ENCODE measurements at places on chromosomes 13 and 19. TPM values are rescaled to one million over a fixed set of nuclear protein-coding genes. Genes with fewer than 3 reads are reported as not detected.
A peak's percentile ranks its signal among the peaks of the same experiment; 100 is the strongest.

DNA sequence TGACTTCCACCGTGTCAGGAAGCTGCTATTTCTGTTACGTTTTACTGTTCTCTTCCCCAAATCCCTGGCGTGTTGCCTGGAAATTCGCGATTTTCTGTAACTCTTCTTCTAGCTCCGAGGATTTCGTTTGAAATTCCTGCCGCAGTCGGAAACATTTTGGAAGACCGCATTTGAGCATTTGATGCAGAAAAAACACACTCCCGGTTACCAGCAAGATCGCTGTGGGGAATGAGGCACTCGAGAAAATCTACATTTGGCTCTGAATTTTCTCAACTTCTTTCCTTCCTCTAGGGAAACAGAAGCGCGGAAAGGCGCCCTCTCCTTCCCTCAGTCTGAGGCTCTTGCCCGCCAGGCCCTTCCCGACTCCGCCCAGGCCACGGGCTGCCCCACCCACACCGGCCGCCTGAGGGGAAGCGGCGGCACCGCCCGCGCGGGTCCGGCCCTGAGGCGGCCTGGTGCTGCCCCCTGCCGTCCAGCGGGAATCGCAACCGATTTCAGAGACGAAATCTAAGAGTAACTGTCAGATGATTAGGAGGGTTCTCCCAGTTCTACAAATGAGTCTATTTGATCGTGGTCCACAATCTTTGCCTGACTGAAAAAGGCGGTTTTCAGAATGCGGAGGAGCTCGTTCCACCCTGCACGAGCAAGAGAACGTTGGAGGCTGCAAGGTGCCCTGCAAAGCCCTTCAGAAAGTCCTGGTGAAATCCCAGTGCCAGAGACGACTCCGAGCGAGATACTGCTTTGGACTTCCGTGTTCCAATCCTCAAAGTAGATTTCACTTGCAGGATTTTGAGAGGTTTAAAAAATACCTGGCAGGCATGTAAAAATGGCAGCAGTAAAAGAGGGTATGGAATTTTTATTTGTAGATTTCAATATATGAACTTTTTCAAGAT is 18.4 kb upstream of the TUBGCP3 start:
- peaks cover 14% of the 10 kb centered on the region for H3K27me3 ChIP-seq
- peak overlapping the region; percentile 80 for H3K4me3 ChIP-seq
- DNase-seq = peak; percentile 68
- no peaks in the 10 kb centered on the region for H3K36me3 ChIP-seq
- no peak overlapping the region for H3K27ac ChIP-seq

- no peak overlapping the region for H3K4me3 ChIP-seq
- DNase-seq = no peak
- H3K36me3 ChIP-seq = peaks cover 14% of the 10 kb centered on the region
- peak overlapping the region; percentile 0 for H3K27ac ChIP-seq
- no peaks in the 10 kb centered on the region for H3K27me3 ChIP-seq
Observed at GRCh38 chr13:20457670-20458069, 68.0 kb downstream of the CRYL1 start.

DNA sequence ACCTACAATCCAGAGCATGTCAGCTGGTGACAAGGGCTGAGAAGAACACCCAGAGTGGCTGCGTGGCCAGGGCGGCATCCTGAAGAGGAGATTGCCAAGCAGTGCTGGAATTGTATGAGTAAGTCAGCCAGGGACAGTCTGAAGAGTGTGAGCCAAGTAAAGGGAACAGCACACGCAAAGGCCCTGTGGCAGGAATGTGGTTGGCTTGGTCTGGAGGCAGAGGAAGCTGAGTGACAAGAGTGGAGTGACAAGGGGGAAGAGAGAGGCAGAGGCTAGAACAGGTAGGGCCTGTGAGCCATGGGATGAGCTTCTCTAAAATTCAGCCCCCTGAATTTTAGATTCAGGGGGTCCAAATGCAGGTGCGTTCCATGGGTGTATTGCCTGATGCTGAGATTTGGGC is 53.7 kb upstream of the UQCRFS1 start:
- H3K27me3 ChIP-seq = peaks cover 13% of the 10 kb centered on the region
- peaks cover 2% of the 10 kb centered on the region for H3K4me1 ChIP-seq
- DNase-seq = no peak
- H3K27ac ChIP-seq = no peak overlapping the region
- H3K36me3 ChIP-seq = peaks cover 5% of the 10 kb centered on the region

- H3K27me3 ChIP-seq = peaks cover 9% of the 10 kb centered on the region
- no peak for DNase-seq
- no peak overlapping the region for H3K4me3 ChIP-seq
Observed at GRCh38 chr13:24083141-24083540, 77.4 kb upstream of the SPATA13 start.

DNA sequence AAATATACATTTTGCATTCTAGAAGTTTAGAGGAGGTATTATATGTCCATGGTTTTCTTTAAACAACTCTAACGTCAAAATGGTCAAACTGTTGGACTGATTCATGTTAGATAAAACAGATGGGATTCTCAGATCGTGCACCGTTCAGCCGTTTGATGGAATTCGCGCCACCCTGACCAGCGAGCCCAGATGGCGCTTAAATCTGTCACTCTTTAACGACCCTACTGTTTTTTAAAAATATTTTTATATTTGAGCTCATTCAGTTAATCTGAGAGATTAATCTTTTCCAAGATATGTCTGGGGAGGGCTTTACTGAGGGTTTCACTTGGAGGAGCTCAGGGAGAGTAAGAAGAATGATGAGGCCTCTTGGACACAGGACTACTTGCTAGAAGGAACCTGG is 164.4 kb downstream of the TM9SF2 start:
- no peak overlapping the region for H3K27ac ChIP-seq
- no peaks in the 10 kb centered on the region for H3K27me3 ChIP-seq
- DNase-seq = no peak
- H3K4me3 ChIP-seq = no peak overlapping the region
- no peaks in the 10 kb centered on the region for H3K36me3 ChIP-seq
- H3K4me1 ChIP-seq = no peaks in the 10 kb centered on the region

Gene CADM4
- 0.63 TPM for total RNA-seq

DNA sequence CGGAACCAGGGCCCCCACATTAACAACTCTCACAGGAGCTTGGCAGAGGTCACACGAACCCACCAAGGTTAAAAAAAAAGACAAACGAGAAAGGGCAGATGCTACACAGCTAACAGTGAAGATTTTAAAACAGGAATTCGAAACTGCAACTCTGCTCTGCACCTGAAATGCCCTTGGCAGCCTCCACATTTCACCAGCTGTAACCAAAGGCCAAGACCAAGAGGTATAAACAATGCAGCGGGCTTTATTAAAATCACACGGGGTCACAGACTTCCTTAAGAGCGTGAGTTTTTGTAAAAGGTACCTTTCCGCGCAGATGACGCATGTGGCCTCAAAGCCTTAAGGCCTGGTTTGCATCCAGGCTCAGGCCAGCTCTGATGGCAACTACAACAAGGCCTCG is 88.2 kb downstream of the STK24 start:
- H3K27me3 ChIP-seq = no peaks in the 10 kb centered on the region
- H3K4me1 ChIP-seq = peaks cover 95% of the 10 kb centered on the region
- no peaks in the 10 kb centered on the region for H3K36me3 ChIP-seq
- H3K27ac ChIP-seq = no peak overlapping the region
- no peak overlapping the region for H3K4me3 ChIP-seq

- H3K36me3 ChIP-seq = peaks cover 16% of the 10 kb centered on the region
- H3K4me1 ChIP-seq = peaks cover 9% of the 10 kb centered on the region
- H3K4me3 ChIP-seq = peak overlapping the region; percentile 43
- DNase-seq = peak; percentile 49
- peaks cover 20% of the 10 kb centered on the region for H3K27me3 ChIP-seq
Observed at GRCh38 chr19:57103573-57104277, 16.1 kb upstream of the USP29 start.

Gene CEACAM8
- total RNA-seq = not detected

Gene MCEMP1
- not detected for total RNA-seq

DNA sequence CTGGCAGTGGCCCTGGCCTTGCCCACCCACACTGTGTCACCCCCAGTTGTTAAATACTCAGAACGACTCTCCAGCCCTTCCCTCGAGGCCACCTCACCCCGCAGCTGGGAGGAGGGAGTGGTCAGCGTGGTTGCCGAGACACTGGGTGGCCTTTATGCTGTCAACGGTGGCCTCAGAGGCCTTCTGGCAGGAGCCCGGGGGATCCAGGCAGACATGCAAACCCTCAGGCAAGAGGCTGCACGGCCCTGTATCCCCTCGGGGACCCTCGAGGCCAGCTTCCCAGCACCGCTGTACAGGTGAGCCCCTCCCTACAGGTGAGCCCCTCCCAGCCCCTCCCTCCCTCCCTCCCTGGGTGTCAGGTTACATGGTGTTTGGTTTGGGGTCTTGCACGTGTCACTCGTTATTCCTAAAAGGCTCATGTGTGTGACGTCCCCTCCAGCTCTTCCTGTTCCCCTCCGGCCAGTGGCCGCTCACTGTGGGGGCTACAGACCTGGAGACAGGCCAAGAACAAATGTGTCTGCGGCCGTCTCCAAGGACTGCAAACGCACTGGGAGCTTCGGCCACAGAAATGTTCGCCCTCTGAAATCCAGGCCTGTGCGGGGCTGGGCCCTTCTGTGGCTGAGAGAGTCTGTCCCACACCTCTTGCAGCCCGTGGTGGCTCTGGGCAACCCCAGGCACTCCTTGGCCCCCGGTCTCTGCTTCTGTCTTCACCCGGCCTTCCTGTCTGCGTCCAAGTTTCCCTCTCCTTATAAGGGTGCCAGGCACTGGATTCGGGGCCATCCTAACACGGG is at the start of gene TEKTIP1:
TSS of gene TEKTIP1 (plus strand) at position 210 of the 791 bp plus-strand sequence. CDS start at position 214, 4 bp downstream.
- no peaks in the 10 kb centered on the region for H3K4me1 ChIP-seq
- H3K27me3 ChIP-seq = no peaks in the 10 kb centered on the region
- H3K36me3 ChIP-seq = no peaks in the 10 kb centered on the region
- H3K4me3 ChIP-seq = no peak within 1 kb of the TSS
- no peak for DNase-seq
- H3K27ac ChIP-seq = peak within 1 kb of the TSS; percentile 37

DNA sequence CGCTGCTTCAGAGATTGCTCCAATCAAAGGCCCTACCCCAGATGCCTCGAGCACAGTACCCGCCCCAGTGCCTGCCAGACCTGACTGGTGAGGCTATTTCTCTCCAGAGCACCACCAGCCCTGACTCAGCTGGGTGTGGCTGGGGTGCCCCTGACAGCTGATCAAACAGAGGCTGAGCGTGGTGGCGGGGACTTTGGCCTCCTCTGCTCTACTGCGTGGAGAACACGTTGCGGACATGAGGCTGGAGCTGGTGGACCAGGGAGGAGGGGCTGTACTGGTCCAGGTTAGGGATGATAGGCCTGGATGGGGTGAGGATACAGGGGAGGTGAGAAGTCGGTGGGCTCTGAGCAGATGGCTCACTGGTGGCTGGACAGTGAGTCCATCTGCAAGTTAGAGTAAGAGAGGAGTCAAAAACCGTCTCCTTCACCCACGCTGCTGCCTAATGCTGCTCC is 3.5 kb upstream of the DOCK6 start:
- no peak for DNase-seq
- H3K36me3 ChIP-seq = no peaks in the 10 kb centered on the region
- H3K27me3 ChIP-seq = peaks cover 68% of the 10 kb centered on the region
- H3K4me3 ChIP-seq = no peak overlapping the region
- H3K4me1 ChIP-seq = peaks cover 8% of the 10 kb centered on the region
- no peak overlapping the region for H3K27ac ChIP-seq

DNA sequence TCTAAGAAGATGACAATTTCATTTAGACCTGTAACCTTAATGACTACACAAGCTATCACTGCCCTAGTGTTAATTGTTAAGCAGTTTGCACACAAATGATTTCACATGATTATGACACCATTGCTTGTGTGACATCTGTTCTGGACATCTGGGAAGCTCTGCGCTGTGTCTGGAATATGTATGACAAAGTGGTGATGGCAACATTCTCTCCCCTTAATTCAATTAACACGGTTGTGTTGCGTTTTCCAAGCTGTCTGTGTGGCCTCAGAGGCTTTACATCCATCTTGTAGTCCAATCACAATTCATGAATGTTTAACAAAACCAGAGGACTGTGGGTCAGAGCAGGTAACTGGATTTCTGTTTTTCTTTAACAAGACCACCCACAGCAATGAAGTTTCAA is 204.4 kb downstream of the COG6 start:
- H3K4me3 ChIP-seq = no peak overlapping the region
- peaks cover 10% of the 10 kb centered on the region for H3K27me3 ChIP-seq
- no peak for DNase-seq
- no peaks in the 10 kb centered on the region for H3K36me3 ChIP-seq
- peaks cover 2% of the 10 kb centered on the region for H3K4me1 ChIP-seq
- no peak overlapping the region for H3K27ac ChIP-seq

DNA sequence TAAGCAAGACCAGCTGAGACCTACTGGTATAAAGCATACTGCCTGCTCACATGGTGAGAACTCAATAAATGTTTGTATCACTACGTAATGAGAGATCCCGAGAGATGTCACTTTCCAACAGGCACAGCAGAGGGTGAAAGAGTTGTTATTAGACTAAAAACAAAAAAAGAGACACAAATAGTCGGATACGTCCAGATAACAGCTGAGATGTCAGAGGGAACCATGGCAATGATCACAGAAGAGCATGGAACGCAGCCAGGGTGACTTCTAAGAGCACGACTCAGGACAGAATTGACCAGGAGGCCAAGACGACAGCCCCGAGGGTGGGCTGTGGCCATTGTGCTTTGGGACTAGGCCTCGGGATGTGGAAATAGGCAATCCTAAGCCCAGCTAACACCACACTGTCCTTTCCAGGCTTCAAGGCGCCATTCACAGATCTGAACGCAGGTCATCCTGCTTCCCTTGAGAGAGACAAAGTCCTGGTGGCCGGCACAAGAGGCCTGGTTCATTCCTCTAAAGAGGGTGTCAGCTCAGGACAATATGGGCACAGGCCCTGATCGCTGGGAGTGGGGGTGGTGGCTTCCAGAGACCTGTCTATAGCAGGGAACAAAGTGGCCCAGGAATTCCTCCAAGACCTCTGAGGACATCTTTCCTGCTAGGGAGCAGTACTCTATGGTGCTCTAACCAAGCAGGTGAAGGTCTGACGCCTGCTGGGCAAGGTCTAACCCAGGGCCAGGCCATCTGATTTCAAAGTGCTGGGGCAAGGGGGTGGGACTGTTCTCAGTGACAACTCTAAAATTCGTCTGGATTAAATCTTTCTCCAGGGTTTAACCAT is 3.2 kb downstream of the SH3GL1 start:
- H3K36me3 ChIP-seq = no peaks in the 10 kb centered on the region
- H3K4me1 ChIP-seq = peaks cover 64% of the 10 kb centered on the region
- H3K27ac ChIP-seq = no peak overlapping the region
- no peak for DNase-seq
- H3K27me3 ChIP-seq = no peaks in the 10 kb centered on the region

Gene FCER2
- 1.7 TPM for total RNA-seq

DNA sequence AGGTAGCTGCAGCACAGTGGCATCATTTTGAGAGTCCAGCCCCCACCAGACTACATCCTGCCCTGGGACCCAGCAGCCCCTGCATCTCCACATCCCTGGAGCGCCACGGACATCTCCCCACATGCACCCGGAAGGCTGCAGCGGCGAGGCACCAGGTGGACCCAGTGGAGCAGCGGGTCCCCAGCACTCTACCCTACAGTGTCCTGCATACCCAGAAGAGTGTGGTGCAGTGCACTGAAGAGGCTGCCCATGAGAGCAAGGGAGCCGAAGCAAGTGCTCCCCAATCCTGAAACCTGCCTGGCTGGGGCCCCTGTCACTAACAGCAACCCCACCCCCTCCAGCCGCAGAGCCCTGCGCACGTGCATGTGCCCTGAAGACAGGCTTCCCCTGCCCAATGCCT is 21.3 kb upstream of the SLC7A9 start:
- peaks cover 44% of the 10 kb centered on the region for H3K36me3 ChIP-seq
- DNase-seq = no peak
- no peak overlapping the region for H3K4me3 ChIP-seq

All from naive thymus-derived CD8-positive, alpha-beta T cell (primary cell).